ENCODE measurements at places on chromosomes 7 and 10.

- no peak for DNase-seq
Measured at GRCh38 chr7:112481833-112482670, 1.3 kb downstream of the LSMEM1 start.

GRCh38 chr7:130268463-130269317 lies 2.0 kb downstream of the CPA2 start:
- DNase-seq, result no peak

GRCh38 chr7:87474533-87475358 lies 734 bp downstream of the ABCB4 start:
- DNase-seq, result no peak

DNA sequence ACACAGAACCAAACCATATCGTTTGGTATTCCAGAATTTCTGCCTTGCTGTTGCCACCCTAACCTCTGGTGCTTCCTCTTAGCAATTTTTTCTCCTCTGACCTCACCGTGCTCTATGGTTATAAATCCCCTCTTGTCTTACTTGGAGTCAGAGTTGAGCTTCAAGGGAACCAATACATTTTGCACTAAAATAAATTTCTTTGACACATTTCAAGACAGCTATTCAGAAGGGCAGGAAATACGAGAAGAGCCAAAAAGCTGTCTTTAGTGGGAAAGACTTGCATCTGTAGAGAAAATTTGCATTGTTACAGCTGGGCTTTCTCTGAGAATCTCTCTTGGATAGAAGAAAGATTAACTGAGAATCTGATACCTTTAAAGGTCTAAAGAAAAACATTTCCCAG lies 14.5 kb upstream of the AKR1C2 start:
- DNase-seq, result no peak

- no peak for DNase-seq
Measured at GRCh38 chr7:102472126-102473041, 6.3 kb downstream of the POLR2J start.

- no peak for DNase-seq
Measured at GRCh38 chr10:72332423-72333111, 22.2 kb downstream of the DNAJB12 start.

- DNase-seq, result no peak
Measured at GRCh38 chr7:17679458-17679857, 260.8 kb downstream of the SNX13 start.

GRCh38 chr7:70704831-70705346 lies 427.1 kb upstream of the GALNT17 start:
- DNase-seq, result no peak

DNA sequence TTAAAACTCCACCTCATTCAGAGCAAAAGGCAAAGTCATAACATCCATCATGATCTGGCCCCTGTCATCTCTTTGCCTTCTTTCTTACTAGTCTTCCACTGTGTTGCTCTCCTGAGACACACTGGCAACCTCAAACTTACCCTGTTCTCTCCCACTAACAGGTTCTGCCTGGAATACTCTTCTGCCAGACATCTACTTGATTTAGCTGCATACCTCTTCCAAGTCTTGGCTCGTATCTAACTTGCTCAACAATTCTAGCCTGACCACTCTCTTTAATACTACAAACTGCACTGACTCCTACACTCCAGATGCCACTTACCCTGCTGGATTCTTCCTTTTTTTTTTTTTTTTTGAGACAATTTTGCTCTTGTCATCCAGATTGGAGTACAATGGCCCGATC lies 167.0 kb upstream of the MTPN start:
- DNase-seq, result no peak

DNA sequence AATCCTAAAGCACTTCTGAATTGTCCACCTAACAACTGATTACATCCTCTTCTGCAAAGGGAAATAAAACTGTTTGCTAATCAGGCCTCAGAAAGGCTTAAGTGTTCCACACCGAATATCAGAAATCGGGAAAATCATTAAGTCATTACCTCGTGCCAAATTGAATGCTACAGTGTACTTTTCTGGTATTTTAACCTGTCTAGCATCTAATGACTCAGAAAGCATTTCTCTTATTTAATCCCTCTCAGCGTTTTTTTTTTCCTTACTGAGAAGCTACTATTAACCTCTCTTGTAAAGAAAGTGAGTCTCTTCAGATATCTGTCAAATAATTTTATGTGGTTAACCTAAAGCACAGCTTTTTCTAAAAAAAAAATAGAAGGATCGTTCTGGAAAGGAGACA lies 28.6 kb downstream of the VIM start:
- no peak for DNase-seq

DNA sequence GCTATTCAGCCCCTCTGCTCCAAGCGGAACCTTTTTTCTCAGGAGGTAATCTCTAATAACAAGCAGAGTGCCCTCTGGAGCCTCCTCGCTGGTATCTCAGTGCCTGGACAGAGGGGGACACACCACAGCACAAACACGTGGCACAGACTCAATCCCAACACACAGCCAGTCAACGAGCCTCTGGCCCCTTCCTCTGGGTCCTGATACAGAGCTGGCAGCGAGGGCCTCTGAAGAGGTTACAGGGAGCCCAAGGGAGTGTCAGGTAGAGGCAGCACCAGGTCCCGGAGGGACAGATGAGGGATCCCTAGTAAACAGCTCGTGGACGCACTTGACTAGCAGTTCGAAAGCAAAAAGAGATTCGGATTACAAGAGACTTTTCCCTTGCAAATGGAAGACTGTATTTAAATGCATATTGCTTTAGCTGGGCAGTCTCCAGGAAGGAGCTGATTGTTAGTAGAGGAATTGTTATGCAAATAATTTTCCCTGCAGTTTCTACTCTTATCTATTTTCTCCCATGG lies 14.1 kb downstream of the CXCL12 start:
- DNase-seq, result no peak

DNA sequence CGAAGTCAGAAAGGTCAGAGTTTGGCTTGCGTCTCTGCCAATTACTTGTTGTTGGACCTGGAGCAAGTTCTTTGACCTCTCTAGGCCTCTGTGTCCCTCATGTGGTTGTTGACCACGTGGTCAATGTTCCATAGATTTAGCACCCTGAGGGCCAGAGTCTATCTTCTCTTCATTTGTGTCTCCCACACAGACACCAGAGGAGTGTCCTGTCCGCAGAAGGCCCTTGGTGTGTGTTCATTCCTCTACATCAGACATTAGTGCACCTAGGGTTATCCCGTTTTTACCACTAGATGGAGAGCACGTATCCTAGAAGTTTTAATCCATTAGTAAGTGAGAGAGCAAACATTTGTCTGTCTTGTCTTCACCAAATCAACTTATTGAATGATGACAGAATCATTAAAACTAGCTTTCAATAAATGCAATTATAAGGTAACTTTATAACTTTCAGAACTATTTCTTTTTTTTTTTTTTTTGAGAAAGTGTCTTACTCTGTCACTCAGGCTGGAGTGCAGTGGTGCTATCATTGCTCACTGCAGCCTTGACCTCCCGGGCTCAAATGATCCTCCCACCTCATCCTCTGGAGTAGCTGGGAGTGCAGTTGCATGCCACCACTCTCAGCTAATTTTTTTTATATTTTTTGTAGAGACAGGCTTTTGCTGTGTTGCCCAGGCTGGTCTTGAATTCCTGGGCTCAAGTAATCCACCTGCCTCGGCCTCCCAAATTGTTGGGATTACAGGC lies 122.5 kb upstream of the ANKRD1 start:
- DNase-seq, result no peak

GRCh38 chr7:151204383-151205032 lies 5.8 kb downstream of the H2BK1 start:
- DNase-seq, result no peak

GRCh38 chr7:94697035-94697974 lies 41.4 kb upstream of the SGCE start:
- no peak for DNase-seq
